HS-5 (cell line): ENCODE measurements at places on chromosomes 3 and 15.

- no peak for DNase-seq
Observed at GRCh38 chr3:79012946-79013362, 754.8 kb downstream of the ROBO1 start.

DNA sequence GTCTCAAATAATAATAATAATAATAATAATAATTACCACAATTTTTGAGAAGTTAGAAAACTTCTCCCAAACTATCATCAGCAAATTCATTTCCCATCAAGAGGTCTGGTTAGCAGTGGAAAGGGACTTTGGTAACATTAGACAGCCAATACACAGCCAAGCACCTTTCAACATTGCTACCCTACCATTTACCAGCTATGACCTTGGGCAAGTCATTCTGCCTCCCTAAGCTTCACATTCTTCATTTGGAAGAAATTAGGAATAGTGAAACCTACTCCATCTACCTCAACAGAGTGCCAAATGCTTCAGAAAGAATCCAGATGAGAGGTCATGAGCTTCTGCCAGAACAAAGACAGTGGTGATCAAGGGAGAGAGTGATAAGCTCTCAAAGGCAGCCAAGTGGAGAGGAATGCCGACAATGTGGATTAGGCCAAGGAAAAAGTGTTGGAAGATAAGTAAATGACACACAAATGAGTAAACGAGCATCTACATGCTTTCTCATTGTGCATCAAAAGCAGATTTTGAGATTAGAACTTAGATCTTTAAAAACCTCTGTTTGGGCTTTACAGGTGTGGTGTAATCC is 42.9 kb upstream of the LPP start:
- DNase-seq: no peak

GRCh38 chr3:99952306-99952705 is 134.6 kb downstream of the CMSS1 start:
- peak; percentile 44 for DNase-seq

GRCh38 chr15:90618330-90619125 is 88.8 kb downstream of the CRTC3 start:
- no peak for DNase-seq

GRCh38 chr3:8371085-8371551 is 130.5 kb upstream of the LMCD1 start:
- no peak for DNase-seq

GRCh38 chr3:177713928-177714900 is 516.9 kb upstream of the TBL1XR1 start:
- no peak for DNase-seq
